Fibroblast of lung (primary cell): ENCODE measurements at places on chromosomes 11 and 22. TPM values are rescaled to one million over a fixed set of nuclear protein-coding genes. Genes with fewer than 3 reads are reported as not detected.

Gene OR5P2
- total RNA-seq = 0.17 TPM in 1 of 2 replicates, not detected in the other

Gene CD44
- total RNA-seq = 446 and 660 TPM in 2 replicates

Gene GSTT2B
- total RNA-seq = 0.26 and 9.9 TPM in 2 replicates

Gene APOBEC3B
- 0.77 and 2.3 TPM in 2 replicates for total RNA-seq

Gene KCNJ4
- not detected in 2 replicates for total RNA-seq

Gene KIAA1671
- 0.77 and 1.3 TPM in 2 replicates for total RNA-seq

Gene OR8D1
- total RNA-seq = not detected in 2 replicates
